ENCODE measurements at places on chromosomes 11 and 22. TPM values are rescaled to one million over a fixed set of nuclear protein-coding genes. Genes with fewer than 3 reads are reported as not detected.

DNA sequence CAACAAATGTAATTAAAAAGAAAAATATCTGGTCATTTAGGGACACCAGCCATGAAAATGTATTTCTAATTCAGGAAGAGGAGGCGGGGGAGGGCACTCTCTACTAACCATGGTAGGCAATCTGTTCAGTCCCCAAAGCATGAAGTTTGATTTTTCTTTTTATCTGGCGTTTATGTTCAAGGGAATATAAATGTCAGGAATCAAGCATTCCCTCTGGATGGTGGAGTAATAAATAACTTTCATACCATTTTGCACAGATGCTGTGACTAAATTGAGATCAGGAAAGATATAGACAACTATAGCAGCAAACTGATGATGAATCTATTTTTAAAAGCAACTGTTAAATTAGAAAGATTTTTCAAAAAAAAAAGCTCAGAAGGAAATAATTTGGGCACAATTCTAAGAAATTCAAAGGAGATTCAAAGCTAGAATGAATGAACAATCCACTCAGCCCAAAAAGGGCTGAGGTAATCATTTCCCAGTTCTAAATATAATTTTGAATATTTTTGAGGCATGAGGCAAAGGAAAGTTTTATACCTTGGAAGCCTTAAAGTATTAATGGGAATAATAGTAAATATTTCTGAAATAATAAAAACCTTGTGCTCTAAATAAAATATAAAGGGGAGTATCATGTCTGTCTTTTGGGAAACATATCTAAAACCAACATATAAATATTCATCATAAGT is 146.4 kb upstream of the POU2AF2 start:
- H3K4me3 ChIP-seq, result no peak overlapping the region
- no peak overlapping the region for H3K27ac ChIP-seq
- H3K27me3 ChIP-seq, result no peaks in the 10 kb centered on the region

GRCh38 chr22:31637447-31637890 is 24.5 kb downstream of the PISD start:
- no peak overlapping the region for H3K27ac ChIP-seq
- H3K36me3 ChIP-seq, result peaks cover 4% of the 10 kb centered on the region
- H3K4me3 ChIP-seq, result no peak overlapping the region
- H3K4me1 ChIP-seq, result no peaks in the 10 kb centered on the region

GRCh38 chr22:17056058-17056457 is 28.7 kb upstream of the IL17RA start:
- H3K27me3 ChIP-seq, result peaks cover 10% of the 10 kb centered on the region
- H3K27ac ChIP-seq, result no peak overlapping the region
- no peak overlapping the region for H3K4me3 ChIP-seq
- H3K4me1 ChIP-seq, result no peaks in the 10 kb centered on the region
- no peaks in the 10 kb centered on the region for H3K36me3 ChIP-seq

The CNGA4 gene
- 1.7 TPM for total RNA-seq

- DNase-seq, result peak; percentile 91
- peak within 1 kb of the TSS; percentile 74 for H3K4me3 ChIP-seq
- no peak within 1 kb of the TSS for H3K27ac ChIP-seq
- peaks cover 20% of the 10 kb centered on the region for H3K27me3 ChIP-seq
- H3K4me1 ChIP-seq, result no peaks in the 10 kb centered on the region
Measured at GRCh38 chr22:50481440-50482106, at the start of gene ADM2. TSS of gene ADM2 (plus strand) at chr22:50481543. CDS start at chr22:50481848, 305 bp downstream.
